ENCODE measurements at places on chromosomes 7 and 10.

DNA sequence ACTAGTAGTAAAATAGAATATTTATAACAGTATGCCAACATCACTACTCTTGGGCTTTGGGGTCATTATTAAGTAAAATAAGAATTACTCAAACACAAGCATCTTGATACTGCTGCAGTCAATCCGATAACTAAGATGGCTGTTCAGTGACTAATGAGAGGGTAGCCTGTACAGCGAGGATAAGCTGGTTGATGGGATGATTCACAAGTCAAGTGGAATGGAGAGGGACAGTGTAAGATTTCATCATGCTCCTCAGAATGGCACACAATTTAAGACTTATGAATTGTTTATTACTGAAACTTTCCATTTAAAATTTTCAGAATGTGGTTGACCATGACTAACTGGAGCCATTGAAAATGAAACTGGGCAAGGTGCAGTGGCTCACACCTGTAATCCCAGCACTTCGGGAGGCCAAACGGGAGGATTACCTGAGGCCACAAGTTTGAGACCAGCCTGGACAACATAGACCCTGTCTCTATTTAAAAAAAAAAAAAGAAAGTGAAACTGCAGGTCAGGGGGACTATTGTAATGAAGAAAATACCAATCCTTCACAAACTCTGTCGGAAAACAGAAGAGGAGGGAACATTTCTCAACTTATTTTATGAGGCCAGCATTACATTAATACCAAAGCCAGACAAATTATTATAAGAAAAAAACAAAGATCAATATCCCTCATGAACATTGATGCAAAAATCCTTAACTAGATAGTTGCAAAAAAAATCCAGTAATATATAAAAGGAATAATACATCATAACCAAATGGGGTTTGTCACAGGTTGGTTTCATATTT is 11.2 kb downstream of the AVL9 start:
- no peak for DNase-seq

- DNase-seq, result no peak
Observed at GRCh38 chr10:112996462-112996861, 46.4 kb downstream of the TCF7L2 start.

GRCh38 chr7:22784346-22784745 is 38.3 kb downstream of the TOMM7 start:
- DNase-seq, result no peak

- DNase-seq, result no peak
Observed at GRCh38 chr7:113113912-113114311, 4.4 kb downstream of the SMIM30 start.

- DNase-seq, result no peak
Observed at GRCh38 chr10:34229917-34230316, 585.2 kb downstream of the PARD3 start.

DNA sequence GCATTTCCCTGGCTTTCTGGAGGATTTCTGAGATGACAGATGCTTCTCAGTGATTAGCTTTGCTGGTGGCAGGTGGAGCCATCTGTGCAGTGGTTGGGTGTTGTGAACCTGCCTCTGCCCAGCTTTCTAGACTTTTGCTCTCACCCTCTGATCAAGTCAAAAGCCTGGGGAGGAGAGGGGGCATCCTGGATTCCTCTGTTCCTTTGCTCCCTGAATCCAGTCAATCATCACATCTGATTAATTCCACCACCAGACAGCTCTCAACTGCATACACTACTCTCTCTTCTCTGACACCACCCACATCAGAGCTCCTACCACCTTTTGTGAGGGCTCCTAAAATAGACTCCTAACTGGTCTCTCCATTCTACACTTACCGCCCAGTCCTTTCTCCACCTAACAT is 283.5 kb downstream of the WDR11 start:
- DNase-seq, result no peak

DNA sequence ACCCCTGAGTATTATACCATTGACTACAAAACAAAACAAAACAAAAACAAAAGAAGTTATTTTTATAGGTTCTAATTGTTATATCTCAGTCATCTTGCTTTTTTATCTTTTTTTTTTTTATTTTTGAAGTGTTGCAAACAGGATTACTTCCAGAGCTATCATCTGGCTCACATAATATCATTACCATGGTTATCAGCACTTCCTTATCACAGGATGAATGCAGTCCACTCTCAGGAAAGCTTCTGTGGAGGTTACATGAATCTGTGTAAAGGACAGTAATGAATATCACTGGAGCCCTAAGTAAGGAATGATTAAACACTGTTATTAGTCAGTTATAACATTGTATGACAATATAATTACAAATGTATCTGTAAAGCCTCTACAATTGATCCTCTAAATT is 451.5 kb downstream of the PLXDC2 start:
- no peak for DNase-seq

- no peak for DNase-seq
Observed at GRCh38 chr7:122719010-122719578, 16.4 kb upstream of the RNF148 start.

GRCh38 chr10:57119684-57120083 is 758.6 kb upstream of the ZWINT start:
- no peak for DNase-seq

GRCh38 chr7:904847-905246 is 28.5 kb downstream of the GET4 start:
- no peak for DNase-seq

Data from activated CD4-positive, alpha-beta T cell treated with anti-CD3 and anti-CD28 coated beads, Interleukin-2, amount 50 U/mL, for 1 hour (primary cell).